ENCODE measurements at places on chromosomes 3 and 15.

- no peak for DNase-seq
Observed at GRCh38 chr3:117355566-117355965, 646.0 kb downstream of the TUSC7 start.

DNA sequence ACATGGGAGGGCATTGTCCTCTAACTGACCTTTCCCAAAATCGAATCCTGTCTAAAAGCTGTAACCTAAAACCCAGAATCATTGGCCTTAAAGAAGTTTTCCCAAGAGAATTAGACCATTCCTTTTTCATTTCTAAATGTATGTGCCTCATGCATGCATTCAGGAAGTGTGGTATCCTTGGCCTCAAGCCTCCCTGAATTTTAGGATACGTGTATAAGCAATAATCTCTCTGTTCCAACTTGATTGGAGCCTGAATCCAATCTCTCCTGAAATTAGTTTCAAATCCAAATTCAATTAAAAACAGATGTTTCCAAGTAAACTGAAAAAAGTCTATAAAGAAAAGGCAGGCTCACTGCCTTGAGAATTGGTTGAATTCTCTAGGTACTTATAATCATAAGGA, 86.0 kb upstream of the VEPH1 start:
- DNase-seq, result no peak

DNA sequence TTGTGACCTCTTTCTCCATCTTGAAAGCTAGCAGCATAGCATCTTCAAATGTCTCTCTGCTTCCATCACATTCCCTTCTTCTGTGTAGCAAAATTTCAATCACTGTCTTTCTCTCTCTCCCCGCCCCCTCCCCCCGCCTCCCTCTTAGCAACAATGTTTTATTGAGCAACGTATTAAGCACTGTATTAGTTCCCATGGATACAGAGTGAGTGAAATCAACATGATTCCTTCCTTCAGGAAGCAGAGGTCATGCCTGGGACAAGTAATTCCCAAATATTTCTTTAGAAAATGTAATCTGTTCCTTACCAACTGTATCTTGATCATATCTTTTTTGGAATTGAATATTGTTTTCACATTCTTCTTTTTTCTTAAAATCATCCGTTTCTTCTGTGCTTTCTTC, 373.7 kb upstream of the NECTIN3 start:
- no peak for DNase-seq

DNA sequence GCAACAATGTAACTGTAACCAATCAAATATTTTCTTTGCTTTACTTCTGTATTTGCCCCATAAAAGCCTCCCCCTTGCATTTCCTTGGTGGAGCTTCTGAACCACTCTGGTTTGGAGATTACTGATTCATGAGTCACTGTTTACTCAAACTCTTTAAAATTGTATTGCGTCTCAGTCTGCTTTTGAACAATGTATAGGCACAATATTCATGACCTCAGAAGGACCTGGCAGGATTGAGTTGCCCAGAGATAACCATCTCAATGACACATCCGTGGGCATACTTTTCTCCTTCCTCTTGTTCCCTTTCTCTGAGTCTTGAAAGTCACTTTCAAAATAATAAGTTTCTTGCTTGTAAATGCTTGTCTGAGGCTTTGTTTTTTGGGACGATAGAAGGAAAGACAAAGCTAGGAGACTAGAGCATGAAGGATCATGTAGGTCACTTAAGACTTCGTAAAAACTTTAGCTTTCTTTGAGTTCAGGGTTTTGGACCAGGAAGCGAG, 57.1 kb upstream of the POU1F1 start:
- DNase-seq, result no peak

DNA sequence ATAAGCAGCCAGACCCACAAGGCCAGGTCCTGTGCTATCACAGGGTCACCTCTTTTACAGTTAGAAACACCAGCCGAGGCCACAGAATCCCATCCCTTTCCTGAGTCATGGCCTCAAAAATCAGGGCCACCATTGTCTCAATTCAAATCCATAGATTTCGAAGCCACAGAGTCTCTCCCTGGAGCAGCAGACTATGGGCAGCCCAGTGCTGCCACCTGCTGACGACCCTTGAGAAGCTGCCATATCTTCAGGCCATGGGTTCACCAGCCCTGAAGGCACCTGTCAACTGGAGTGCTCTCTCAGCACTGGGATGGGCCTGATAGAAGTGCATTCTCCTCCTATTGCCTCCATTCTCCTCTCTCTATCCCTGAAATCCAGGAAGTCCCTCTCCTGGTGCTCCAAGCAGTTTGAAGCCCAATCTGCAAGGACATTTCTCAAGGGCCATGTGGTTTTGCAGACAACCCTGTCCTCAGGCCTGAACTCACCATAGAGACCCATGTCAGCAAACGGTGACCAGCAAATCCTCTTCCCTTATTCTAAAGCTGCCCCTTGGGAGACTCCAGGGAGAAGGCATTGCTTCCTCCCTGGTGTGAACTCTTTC, 39.6 kb downstream of the TGM4 start:
- peak; percentile 47 for DNase-seq

DNA sequence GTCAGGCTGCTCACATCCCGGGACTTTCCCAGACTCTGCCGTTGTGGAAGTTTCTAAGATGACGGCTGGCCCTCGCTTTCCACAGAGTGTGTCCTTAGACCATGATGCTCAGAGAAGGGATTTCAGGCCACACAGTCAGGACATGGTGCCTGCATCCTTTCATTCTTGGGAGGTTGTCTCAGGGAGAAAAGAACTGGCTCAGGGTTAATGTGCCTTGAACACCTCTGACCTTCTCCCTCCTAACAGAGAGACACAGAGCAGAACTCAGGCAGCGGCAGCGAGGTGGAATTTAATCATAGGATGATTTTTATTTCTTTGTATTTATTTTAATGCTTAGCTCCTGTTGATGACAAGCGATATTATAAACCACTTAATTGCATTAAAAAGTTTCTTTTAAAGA, 96.9 kb upstream of the ATP2B2 start:
- DNase-seq, result no peak

DNA sequence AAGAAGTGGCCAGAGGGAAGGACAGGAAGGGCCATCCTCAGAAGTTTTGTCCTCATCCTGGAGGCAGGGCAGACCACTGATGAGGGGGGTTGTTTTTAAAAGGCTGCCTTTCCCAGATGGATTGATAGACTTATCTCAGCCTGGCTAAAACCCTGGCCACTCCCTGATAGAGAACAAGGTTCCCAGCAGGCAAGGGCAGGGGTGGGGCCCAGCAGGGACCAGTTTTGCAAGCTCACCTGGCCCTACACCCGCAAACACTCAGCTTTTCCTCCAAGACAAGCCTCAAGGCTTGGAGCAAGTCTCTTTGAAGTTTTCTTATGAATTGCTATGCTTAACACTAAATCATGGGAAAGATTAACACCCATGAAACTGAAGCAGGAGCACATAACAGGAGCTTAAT, 9.1 kb downstream of the LIPC start:
- no peak for DNase-seq

GRCh38 chr3:105885256-105885655, 16.4 kb upstream of the CBLB start:
- no peak for DNase-seq

GRCh38 chr3:66335671-66336070, 114.9 kb downstream of the SLC25A26 start:
- no peak for DNase-seq

DNA sequence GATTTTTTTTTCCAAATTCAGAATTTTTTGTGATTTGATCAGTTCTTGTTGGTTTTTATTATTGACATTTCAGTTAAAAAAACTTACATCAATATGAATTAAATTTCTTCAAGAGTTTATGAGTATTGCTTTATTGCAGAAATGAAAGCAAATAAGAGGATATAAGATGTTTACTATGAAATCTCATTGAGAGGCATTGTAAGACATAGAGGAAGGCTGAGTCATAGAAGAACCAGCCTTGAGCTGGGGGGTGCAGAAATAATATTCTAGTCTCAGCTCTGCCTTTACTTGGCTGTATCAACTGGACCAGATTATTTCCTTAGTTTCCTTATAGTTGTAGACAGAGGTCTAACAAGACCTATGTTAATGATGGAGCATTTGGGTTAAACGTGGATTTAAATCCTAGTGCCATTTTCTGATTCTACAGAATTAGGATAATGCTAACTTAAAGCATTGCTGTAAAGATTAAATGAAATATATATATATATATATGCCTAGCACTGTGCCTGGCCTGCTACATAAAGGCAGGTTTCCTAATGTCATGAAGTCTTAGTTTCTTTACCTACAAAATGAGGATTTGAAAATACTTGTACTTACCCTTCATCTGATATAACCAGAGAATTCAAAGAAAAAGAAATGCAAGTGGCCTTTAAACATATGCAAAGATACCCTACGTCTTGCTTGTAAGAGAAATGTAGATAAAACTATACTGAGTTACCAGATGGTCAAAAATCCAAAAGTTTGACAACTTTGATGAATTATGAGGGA, 7.3 kb downstream of the FAM98B start:
- DNase-seq, result no peak

Data from stimulated activated CD8-positive, alpha-beta memory T cell treated with anti-CD3 and anti-CD28 coated beads, Interleukin-12 subunit alpha, Interleukin-12 subunit beta, amount 100 ng/mL, for 1 hour (primary cell).